ENCODE measurements at places on chromosomes 4 and X. TPM values are rescaled to one million over a fixed set of nuclear protein-coding genes. Genes with fewer than 3 reads are reported as not detected.

DNA sequence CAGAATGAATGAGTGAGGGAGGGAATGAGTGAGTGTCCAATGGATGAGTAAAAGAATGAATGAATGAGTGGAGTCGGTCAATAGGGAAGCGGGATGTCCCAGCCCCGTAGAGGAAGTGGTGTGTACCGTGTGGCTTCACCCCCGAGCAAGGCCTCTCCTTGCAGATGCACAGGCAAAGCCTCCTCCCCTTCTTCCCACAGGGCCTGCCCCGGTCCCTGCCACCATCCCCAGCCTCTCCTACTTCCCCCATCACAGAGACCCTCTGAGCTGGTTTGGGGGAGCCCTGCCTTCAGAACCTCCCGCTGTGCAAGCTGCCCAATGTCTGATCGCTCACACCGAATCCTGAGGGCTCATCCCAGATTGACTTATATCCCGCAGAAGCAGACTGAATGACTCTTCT, 13.6 kb downstream of the HTRA3 start:
- no peak for DNase-seq

DNA sequence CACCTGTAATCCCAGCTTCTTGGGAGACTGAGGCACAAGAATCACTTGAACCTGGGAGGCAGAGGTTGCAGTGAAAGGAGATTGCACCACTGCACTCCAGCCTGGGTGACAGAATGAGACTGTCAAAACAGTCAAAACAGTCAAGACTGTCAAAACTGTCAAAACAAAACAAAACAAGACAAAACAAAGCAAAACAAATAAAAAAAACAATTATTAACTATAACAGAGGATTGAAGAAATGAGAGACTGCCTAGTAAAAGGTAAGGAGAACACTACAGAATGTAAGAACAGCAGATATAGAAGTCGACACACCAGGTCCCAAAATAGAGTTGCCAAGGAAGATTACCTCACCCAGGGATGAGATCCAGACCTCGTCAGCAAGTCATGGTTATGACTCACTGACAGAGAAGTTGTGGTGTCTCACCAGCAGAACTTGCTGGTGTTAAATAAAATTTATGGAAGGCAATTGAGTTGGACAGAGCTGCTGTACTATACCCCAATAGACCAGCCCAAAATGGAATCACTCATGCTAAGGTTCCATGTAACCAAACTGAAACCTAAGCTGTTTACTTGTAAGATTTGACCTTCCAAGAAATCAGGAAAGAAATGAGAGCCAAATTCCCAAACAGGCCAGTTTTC, 32.1 kb upstream of the GK start:
- DNase-seq = no peak

DNA sequence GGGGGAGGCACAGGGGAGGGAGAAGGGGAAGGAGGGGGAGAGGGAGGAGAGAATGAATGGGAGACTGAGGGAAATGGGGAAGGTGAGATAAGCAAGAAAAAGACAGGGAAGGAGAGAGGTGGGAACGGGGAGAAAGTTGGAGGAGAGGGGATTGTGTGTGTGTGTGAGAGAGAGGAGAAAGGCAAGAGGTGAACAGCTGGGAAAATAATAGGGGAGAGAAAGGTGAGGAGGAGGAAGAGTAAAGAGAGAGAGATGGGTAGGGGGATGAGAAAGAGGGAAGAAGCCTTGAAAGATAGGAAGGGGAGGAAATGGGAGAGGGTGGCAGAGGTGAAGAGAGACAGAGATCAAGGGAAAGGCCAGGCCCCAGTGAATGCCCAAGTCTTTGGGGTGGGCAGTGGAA, 20.1 kb downstream of the BCORL1 start:
- no peak for DNase-seq

GRCh38 chrX:38271154-38271716, 50.6 kb upstream of the SRPX start:
- no peak for DNase-seq

GRCh38 chr4:3352941-3353594, 60.2 kb downstream of the RGS12 start:
- DNase-seq = peak; percentile 7

GRCh38 chr4:105352826-105353225, 121.0 kb downstream of the PPA2 start:
- DNase-seq = no peak

GRCh38 chr4:7070729-7071511, 3.1 kb upstream of the GRPEL1 start:
- DNase-seq = peak; percentile 94

DNA sequence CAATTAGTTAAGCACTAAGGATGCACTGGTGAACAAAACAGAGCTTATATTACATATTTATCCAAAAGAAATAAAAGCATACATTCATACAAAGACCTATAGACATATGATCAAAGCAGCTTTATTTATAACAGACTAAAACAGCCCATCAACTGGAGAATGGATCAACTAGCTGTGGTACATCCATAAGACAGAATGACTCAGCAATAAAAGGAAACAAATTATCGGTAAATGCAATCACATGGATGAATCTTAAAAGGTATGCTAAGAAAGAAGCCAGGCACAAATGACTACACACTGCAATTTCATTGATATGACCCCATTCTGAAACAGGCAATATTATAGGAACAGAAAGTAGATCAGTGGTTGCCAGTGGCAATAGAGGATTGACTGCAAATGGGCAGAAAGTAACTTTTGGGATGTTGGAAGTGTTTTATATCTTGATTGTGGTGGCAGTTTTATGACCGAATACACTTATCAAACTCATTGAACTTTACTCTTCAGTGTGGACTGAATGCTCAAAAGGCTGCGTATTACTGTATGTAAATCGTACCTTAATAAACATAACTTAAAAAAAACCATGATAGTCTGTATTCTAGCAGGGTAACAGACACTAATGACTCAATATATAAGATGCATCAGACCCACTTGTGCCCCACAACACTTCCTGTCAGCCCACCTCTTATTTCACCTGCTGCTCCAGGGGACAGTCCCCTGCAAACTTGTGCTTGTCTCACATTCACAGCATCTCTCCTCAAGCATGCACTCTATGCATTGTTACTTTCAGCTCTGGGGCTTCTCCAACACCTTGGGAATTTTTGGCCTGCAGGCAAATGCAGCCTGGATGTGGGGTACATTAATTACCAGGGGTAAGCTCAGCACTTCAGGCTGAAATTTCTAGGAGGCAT, 59.1 kb downstream of the MID1IP1 start:
- DNase-seq = no peak

DNA sequence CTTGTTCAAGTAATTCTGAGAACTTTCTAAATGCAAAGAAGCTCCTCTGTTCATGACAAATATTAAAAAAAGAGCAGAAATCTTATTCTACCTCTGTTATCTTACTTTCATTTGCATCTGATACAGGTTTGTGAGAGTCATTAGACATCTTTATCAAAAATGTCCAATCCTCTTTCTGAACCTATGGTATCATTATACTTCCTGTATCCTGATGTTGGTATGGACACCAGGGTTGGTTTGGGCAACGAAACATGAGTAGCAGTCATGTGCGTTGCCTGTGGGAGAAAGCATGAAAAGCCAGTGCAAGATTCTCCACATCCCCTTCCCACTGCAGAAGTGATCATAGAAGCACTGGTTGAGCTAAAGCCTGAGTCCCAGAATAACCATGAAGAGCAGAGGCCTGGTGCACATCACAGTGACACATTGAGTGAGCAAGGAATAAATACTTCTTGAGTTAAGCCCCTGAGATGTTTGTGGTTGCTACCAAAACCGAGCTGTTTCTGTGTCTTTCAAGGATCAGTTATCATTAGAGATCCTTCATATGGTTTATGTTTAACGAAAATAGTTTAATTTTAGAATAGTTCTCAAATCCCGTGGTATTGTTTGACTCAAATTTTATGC, 197.2 kb downstream of the BANK1 start:
- no peak for DNase-seq

DNA sequence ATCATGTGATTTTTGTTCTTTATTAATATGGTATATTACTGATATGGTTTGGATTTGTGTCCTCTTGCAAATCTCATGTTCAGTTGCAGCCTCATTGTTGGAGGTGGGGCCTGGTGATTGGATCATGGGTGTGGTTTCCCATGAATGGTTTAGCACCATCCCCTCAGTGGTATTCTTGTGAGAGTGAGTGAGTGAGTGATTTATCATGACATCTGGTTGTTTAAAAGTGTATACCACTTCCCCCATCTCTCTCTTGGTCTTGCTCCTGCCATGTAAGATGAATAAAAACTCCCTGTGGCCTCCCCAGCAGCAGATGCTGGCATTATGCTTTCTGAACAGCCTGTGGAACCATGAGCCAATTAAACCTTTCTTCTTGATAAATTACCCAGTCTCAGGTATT, 111.5 kb downstream of the TAB3 start:
- no peak for DNase-seq

GRCh38 chr4:59247032-59247431, 1953.1 kb upstream of the ADGRL3 start:
- no peak for DNase-seq

DNA sequence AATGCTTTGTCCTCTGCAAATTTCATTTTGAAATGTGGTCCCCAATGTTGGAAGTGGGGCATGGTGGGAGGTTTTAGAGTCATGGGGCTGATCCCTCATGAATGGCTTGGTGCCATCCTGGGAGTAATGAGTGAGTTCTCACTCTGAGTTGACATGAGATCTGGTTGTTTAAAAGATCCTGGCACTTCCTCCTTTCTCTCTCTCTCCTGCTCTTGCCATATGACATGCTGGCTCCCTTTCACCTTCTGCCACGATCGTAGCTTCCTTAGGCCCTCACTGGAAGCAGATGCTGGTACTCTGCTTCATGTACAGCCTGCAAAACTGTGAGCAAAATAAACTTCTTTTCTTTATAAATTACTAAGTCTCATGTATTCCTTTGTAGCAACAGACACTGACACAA, 262.0 kb downstream of the IL15 start:
- no peak for DNase-seq

- no peak for DNase-seq
Measured at GRCh38 chr4:768995-769394, 56.9 kb downstream of the CPLX1 start.

PWWP3B gene
- not detected for total RNA-seq

MAGEB17 gene
- total RNA-seq = not detected

GAGE13 gene
- not detected for total RNA-seq

FAM149A gene
- 11.2 TPM for total RNA-seq

DYNLT3 gene
- 30.3 TPM for total RNA-seq

ATP2B3 gene
- total RNA-seq = not detected

FATE1 gene
- not detected for total RNA-seq

NEIL3 gene
- 2.5 TPM for total RNA-seq

CHM gene
- total RNA-seq = 23.2 TPM

ARMCX2 gene
- total RNA-seq = 0.53 TPM

GNRHR gene
- not detected for total RNA-seq

PSAPL1 gene
- total RNA-seq = not detected

PASD1 gene
- not detected for total RNA-seq

CTAG1A gene
- total RNA-seq = not detected

Measured in Peyer's patch (tissue), 4 donors.